ENCODE measurements at places on chromosomes 1 and 21.

- DNase-seq: no peak
These were observed 11.9 kb downstream of the LHX4 start for GRCh38 chr1:180241716-180242544.

GRCh38 chr1:53860967-53861411, 22.9 kb upstream of the NDC1 start:
- DNase-seq: peak; percentile 30

DNA sequence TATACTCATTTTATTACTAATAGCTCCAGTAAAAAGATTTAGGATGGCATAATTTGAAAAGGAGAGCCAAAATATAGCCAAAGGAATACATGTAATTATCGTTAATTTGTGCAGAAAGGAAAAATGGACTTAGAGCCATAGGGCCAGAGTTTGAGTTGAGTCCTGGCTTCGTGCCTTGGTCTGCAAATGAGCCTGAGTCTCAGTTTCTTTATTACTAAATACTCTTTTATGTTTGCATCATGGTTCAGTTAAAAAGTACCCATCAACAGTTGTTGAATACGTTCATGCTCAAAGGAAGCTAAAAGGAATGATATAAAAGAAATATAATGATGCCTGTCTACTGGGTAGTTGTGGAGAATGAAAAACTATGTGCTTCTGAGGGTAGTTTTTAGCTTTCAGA, 155.7 kb upstream of the FAM78B start:
- DNase-seq: no peak

DNA sequence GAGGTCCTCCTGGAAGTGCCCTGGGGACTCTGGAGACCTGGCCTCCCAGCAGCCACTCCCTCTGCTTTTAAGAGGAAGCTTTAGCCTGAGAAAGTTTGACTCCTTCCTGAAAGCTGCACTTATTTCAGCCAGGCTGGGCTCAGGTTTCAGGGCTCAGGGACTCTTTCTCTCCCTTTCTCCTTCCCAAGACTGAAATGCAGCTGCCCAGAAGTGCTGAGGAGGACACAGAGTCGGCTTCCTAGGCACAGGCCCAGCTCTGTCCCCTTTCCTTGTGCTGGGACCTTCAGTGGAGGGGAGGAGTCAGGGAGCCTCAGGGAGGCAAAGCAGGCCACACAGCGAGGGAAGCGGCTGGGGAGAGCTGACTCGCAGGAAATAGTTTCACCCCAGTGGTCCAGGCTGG, 137.3 kb downstream of the NAV1 start:
- no peak for DNase-seq

- DNase-seq: peak; percentile 75
These were observed 196.8 kb upstream of the LMO4 start for GRCh38 chr1:87131809-87132283.

- no peak for DNase-seq
These were observed 11.7 kb downstream of the TNFSF18 start for GRCh38 chr1:173038875-173039554.

DNA sequence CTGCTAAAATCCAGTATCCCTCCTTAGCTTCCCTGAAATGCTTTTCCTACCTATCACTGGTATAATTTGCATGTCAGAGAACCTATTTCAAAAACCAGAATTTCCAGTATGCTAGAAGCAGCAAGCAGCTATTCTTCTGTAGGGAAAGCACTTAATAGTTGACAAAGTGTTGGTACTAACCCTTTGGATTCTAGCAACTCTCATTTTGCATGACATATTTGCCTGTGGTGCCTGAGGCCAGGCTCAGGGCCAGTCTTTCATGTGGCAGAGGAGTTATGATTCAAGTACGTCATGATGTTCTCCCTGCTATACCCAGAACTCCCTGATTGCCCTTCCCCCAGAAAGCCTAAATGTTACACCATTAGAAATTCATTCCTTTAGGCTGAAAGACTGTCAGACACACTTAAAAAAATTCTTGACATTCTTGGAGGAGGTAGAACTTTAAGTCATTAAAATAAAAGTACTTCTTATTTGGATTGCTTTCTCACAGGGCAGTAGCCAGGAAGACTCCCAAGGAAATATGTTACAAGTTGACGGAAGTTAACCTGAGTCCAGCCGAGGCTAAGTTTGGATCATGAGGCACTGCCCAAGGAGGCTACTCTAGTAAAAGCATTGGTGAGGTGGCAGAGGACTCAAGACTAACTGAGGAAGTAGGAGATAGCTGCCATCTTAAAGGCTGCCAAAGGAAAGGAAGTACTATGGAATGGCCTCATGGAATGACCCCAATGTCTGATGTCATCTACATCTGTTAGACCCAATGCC, 298.4 kb upstream of the SPAG17 start:
- no peak for DNase-seq

DNA sequence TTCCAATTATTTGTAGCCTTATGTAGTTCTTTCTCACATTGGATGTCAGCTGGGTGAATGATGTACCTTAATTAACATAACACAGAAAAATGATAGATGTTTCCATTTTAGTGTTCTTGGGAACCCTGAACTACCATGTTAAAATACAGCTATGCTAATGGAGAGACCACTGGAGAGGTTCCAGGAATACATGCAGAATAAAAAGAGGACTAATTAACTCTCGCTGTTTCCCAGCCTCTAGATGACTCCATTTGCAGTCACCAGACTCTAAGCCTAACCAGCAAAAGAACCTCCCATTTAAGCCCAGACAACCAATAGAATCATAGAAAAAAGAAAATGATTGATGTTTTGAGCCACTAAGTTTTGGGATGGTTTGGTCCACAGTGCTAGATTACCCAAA, 36.2 kb downstream of the CLCA4 start:
- no peak for DNase-seq

- no peak for DNase-seq
These were observed 31.7 kb upstream of the CLDN14 start for GRCh38 chr21:36511484-36512220.

DNA sequence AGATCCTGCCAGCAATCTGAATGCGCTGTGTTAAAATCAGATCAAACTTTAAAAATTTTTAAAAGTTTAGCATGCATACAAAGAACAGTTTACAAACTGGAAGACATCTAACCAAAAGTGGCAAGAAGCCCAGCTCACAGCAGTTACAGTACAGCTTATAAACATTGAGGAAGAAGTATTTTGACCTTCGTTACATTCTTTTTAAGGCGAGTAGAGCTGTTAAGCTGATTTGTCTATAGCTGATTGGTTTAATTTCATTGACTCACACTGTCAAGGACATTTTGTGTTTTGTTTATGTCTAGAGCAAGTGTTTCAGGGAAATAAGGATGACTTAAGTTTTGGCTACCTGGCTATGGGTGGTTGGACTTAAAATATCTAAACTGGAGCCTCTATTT, 3.0 kb upstream of the PGM1 start:
- no peak for DNase-seq

DNA sequence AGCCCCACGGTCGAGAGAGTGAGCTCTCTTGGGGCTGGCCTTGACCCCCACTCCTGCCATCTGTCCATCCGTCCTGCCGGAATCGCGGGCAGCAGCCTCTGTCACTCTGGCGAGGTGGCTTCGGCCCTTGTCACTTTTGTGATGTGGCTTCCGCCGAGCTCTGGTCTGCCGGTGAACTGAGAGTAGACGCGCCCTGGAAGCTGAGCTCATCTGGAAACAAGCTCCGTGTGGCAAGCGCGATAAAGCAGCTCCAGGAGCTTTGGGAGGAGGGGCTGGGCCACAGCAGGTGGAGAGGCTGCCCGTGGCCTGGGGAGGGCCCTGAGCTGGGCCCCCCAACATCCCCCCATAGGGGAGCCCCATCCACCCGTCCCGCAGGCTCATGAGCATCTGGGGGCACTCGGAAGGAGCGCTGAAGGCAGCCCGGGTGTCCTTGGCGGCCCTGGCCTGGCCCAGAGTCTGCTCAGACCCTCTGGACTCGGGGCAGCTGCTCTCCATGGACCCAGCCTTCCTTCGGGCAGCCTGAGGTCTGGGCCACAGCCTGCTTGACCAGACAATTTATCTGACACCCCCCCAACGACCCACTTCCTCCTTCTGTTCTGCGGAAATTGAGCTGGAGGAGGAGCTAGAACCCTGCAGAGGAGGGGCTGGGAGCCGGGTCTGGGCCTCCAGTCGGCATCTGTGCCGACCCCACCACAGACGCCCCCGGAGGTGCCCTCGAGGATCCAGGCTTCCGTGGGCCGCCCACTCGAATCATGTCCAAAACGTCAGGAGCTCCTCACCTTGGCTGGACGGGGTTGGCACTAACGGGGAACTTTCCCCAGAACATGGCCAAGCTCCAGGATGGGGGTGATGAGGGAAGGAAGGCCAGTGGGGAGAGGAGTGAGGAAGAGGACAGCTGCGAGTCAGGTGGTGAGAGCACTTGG, 59.1 kb downstream of the SLC19A1 start:
- peak; percentile 33 for DNase-seq

DNA sequence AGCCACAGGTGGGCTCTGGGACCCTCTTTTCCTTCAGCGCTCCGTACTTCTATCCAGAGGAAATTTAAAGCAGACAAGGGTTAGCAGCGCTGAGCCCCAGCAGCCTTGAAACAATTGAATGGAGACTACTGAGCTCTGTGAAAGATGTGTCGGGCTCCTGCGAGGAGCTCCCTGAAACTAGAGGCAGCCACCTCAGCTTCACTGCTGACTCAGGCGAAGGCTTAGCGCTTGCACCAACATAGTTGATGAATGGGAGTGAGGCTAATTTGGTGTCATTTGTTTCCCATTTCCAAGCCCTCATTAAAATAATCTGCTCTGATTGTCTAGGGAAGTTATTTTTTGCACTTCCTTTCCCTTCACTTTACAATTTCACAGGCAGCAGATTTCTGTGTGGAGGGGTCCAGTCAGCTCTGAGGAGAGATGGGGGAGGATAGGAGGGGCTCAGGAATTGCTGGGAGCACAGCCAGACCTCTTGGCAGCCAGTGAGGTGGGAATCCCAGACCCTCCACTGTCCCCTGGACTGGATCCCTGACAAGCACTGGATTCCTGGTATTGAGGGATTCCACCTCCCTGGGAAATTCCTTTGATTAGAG, 398.9 kb upstream of the PLXNA2 start:
- DNase-seq: no peak
